ENCODE measurements at places on chromosomes 12 and 14.

- no peak for DNase-seq
Measured at GRCh38 chr12:3152892-3153291, 75.7 kb downstream of the TSPAN9 start.

DNA sequence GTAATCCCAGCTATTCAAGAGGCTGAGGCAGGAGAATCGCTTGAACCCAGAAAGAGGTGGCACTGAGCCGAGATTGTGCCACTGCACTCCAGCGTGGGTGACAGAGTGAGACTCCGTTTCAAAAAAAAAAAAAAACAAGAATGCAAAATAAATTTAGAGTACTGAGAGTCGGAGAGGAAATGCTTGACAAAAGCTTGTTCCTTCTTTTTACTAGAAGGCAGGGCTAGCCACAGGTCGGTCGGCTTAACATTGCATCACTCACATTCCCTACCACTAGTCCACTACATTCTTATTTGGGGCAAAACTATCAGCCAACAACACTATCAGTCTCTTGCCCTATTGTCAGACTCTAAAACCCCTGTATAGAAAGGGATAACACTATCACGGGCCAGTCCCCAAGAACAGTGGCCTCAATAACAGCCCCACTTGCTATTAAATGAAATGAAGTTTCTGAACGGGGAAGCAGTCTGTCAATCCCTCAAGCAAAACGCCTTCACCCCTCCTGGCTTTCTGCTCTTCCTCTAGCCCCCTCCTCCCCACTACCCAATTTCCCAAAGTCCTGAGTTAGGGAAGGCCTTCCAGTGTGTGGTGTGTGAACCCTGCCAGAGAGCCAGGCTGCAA is 1.0 kb downstream of the RNF41 start:
- DNase-seq: no peak

- no peak for DNase-seq
Measured at GRCh38 chr12:1766110-1766509, 54.3 kb upstream of the LRTM2 start.

DNA sequence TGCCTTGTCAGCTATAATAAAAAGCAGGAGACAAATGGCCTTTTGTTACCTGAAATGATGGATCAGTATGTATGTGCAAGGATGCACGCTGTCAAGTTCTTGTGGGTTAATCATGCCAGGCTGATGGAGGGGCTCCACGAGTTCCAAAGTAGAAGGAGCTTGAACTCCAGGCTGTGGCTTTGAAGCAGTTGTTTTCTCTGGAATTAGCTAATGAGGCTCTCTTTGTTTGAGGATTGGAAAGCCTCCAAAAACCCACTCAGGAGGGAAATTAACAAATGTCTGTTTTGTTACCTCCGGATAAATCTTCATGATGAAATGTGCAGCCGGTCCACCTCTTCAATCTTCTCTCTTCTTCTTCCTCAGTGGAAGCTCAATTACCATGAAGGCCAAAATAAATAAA is 605.5 kb downstream of the DIO2 start:
- DNase-seq: no peak

- DNase-seq: no peak
Measured at GRCh38 chr12:587132-588023, 75.9 kb downstream of the NINJ2 start.

DNA sequence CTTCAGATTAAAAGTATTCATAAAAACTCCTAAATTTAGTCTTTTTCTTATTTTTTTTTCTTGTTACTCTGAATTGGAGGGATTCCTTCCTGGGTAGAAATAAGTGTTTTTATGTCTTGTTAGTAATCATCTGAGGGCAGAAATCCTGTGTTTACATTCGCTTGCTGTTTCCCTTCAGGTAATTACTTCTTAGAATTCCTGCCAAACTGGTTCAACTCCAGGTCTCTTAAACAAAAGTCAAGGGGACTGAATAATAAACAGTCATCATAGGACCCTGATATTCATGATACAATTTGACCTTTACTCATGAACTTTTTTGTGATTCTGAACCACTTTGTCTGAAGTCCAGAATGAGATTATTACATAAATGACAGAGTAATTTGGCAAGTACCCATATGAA is 843.9 kb downstream of the FLRT2 start:
- no peak for DNase-seq
